Stimulated activated effector memory CD8-positive, alpha-beta T cell treated with anti-CD3 and anti-CD28 coated beads, Interleukin-12 subunit alpha, Interleukin-12 subunit beta, amount 100 ng/mL, for 72 hours (primary cell): ENCODE measurements at places on chromosomes 3 and 15.
A peak's percentile ranks its signal among the peaks of the same experiment; 100 is the strongest.

DNA sequence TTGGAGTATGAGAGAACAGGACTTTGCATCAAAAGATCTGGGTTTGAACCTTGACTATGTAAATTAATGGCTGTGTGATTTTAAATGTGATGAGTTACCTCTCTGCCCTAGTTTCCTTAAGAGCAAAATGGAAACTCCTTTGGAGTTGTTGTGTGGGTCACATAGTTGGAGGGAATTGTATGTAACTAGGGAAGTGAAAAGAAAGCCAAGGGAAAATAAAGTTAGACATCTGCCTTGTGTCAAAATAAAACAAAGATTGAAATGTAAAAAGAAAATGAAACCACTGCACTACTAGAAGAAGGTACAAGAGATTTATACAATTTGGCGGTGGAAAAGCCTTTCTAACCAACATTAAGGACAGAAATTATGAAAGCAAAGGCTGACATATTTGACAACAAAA lies 1.7 kb upstream of the EHD4 start:
- no peak for DNase-seq

GRCh38 chr3:107242579-107242978 lies 134.7 kb upstream of the CCDC54 start:
- DNase-seq = no peak

- DNase-seq = no peak
Observed at GRCh38 chr15:91548549-91548948, 305.0 kb upstream of the SLCO3A1 start.

GRCh38 chr3:197224034-197224444 lies 74.4 kb downstream of the DLG1 start:
- DNase-seq = no peak

- peak; percentile 97 for DNase-seq
Observed at GRCh38 chr3:195914648-195915473, 6.5 kb upstream of the TNK2 start.

DNA sequence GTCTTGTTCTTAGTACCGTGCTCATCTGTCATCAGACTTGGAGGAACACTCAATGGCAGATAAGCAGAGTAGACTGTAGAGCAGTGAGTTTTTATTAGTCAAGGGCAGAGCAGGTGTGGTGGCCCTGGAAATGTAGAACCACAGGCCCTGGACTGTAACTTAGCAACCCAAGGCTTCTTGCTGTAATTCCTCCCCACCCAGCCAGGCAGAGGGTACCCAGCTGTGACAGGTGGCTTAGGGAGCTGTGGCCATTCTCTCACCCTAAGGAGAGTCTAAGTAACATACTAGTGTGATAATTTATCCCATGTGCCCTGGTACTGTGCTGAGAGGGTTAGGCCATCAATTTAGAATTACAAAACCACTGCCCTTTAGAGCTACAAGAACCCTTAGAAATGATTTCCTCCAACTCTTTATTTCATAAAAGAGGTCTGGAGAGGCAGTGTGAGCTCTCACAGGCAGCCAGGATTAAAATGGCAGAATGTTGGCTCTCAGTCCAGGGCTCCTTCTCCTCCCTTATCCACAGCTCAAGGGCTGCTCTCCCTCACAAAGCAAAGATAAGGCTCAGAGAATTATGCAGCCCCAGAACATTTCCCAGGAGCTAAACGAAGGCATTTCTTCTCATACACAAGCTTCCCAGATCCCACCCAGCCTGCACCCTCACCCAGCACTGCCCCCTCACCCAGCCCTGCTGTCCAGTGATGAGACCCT lies 3.0 kb downstream of the POMGNT2 start:
- DNase-seq = peak; percentile 39

- DNase-seq = no peak
Observed at GRCh38 chr3:137052298-137052697, 94.5 kb downstream of the IL20RB start.

- no peak for DNase-seq
Observed at GRCh38 chr3:196546537-196546936, 21.8 kb downstream of the WDR53 start.

DNA sequence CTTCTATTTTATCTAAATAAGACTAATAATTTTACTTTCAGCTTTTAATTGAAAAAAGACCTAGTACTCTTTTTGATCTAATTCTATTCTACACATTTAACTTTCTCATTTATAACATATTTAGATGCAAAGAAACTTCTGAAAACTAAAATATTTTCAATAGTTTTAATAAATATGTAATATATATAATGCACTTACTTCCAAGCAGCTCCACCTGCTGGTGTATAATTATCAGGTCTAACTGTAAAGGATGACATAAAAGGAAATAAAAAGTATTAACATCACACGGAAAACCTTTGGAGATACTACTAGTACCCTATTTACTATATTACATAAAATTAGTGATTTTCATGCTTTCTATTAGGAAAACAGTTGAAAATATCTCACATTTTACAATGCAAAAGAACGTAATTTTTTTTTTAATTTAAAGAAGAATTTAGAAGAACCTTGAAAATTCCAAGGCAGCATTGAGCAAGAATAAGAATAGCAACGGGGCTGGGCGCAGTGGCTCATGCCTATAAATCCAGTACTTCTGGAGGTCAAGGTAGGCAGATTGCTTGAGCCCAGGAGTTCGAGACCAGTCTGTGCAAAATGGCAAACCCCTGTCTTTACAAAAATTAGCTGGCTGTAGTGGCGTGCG lies 10.2 kb downstream of the PLSCR5 start:
- no peak for DNase-seq

DNA sequence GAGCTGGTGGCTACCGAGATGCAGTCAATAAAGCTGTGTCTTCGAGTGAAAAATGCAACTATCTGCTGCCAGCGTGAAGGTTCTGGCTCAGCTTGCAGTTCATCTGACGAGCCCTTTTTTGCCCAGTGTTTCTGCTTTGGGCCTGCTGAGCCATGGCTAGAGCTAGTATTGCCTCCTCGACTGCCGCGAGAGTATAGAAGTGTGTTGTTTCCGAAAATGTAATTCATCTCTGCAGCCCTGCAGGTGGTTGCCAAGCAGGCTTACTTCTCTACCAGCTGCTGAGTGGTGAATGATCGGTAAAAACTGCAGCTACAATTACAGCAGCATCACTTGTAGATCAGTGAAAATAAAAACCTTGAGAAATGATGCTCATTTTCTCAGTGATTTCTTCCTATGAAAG lies 114.8 kb downstream of the DLG1 start:
- no peak for DNase-seq

GRCh38 chr15:69994429-69995205 lies 103.1 kb downstream of the TLE3 start:
- no peak for DNase-seq

DNA sequence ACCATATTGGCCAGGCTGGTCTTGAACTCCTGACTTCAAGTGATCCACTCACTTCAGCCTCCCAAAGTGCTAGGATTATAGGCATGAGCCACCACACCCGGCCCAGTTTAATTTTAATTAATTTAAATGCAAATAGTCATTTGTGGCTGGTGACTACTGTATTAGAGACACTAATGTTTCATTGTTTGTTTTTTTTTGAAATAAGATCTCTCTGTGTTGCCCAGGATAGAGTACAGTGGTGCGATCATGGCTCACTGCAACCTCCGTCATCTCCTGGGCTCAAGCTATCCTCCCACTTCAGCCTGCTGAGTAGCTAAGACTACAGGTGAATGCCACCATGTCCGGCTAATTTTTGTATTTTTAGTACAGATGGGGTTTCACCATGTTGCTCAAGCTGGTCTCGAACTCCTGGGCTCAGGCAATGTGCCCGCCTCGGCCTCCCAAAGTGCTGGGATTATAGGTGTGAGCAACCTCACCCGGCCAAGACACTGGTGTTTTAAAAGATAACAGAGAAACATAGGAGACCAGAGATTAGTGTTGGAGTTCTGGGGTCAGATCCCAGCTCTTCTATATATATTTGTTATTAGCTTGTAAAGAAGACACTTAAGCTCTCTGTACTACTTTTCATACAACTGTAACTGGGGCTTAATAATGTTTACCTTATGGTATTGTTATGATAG lies 34.5 kb upstream of the RAB11A start:
- no peak for DNase-seq

GRCh38 chr3:159947220-159947619 lies 41.4 kb upstream of the IL12A start:
- DNase-seq = no peak

- DNase-seq = no peak
Observed at GRCh38 chr3:100796556-100796955, 87.3 kb downstream of the TFG start.

DNA sequence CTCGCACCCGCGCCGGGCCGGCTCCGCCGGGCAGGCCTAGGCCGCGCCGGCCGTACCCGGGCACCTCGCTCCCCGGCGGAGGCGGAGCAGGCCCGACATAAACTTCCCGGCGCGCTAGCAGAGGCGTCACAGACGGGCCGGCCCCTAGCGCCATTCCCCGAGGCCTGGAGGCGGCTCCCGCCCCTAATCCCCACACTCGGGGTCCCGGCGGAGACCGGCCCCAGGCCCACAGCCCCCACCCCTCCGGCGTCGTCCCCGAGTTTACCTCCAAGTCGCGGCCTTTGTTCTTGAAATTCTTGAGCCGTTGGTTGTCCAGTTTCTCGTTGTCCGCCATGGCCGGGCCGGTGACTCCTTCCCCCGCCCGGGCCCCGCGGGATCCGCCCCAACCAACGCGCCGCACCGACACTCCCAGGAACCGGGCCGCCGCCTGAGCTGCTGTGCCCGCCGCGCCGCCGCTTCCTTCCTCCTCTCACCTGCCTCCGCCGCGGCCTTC lies 376 bp downstream of the KPNA4 start:
- no peak for DNase-seq

- no peak for DNase-seq
Observed at GRCh38 chr15:42088801-42089640, 5.3 kb downstream of the PLA2G4D start.

DNA sequence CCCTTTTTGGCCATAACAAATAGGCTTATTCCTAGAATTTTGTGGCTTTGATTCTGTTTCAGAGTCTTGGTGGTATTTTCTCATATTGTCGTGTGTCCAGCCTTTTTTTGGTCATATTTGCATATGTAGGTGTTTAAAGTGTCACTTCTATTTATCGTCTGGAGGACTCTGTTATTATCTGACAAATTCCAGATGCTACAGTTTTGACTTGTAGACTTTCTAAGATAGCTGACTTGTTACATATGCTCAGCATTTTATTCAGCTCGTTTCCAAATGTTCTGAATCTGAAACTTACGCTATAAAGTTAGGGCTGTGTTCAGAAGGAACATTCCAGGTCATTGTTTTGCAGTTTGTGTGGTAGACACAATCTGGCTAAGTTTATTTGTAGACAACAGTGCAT lies 1.9 kb downstream of the PPP4R2 start:
- no peak for DNase-seq

DNA sequence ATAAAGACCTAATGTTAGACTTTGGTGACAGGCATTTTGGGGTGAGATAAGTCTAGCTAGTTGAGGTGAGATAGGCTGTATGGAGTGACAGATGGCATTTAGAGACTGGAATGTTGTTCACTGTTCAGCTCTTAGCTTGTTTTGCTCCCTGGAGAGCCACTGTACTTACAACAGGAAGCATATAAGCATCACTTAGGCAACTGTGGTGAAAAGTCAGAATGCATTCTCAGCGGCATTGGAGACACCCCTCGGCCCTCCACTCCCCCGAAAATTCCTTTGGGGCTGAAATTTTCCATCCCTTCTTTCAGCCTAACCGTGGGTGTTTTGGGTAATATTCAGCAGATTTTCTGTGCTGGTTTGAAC lies 73.4 kb downstream of the SLCO3A1 start:
- no peak for DNase-seq

GRCh38 chr3:69540706-69541581 lies 155.1 kb upstream of the FRMD4B start:
- DNase-seq = no peak

DNA sequence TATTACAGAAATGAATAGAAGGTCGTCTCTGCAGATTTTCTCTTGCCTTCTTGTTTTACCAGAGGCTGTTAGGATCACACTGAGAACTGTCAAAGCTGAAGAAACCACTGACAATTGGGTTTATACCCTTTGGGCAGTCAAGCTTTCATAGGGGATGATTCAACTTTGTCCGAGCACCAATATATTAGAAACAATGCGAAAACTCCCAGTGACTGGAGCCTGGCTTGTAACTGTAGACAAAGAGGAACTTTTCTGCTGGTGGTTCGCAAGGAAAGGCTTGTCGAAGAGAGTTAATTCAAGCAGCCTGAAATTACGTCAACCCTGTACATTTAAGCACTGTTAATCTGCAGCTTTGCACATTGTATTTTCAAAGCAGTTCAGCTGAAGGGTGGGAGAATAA lies 193.2 kb upstream of the ZNF385D start:
- no peak for DNase-seq

GRCh38 chr3:139020036-139020867 lies 474 bp downstream of the PRR23B start:
- no peak for DNase-seq

- DNase-seq = no peak
Observed at GRCh38 chr3:1908651-1909445, 189.8 kb upstream of the CNTN4 start.

- DNase-seq = no peak
Observed at GRCh38 chr3:47109393-47109792, 54.5 kb downstream of the SETD2 start.

DNA sequence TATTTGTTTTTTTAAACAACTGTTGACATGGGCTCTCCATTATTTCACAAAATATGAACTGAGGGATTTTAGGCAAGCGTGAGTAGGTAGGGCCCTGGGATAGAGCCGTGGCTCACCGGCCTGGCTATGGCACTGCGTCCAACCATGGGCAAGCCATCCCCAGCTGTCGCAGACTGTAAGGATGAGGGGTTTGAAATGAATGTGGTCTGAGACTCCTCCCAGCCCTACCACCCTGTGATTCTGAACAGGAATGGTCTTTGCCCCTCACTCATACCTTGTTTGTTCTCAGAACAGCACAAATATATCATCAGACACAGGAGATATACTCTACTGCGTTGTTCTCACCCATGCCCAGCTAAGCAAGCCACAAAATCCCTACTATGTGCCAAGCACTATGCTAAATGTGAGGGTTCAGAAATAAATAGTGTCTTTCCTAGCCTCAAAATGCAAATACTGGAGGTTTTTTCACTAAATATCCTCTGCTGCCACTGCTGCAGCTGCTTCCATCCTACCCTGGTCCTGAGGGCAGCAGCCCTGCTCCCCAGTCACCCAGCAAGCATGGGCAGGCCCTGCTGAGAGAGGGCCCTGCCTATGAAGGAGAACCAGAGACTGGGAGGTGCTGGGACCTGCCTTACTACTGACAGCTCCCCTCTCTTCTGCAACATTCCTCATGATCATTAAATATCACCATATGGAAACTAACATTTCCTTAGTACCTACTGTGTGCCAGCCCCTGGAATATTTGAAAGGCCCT lies 102.8 kb downstream of the XXYLT1 start:
- DNase-seq = no peak

- DNase-seq = no peak
Observed at GRCh38 chr3:149473357-149474249, 894 bp upstream of the TM4SF4 start.
